Caco-2 (cell line): ENCODE measurements at places on chromosomes 6 and 20.
A peak's percentile ranks its signal among the peaks of the same experiment; 100 is the strongest.

DNA sequence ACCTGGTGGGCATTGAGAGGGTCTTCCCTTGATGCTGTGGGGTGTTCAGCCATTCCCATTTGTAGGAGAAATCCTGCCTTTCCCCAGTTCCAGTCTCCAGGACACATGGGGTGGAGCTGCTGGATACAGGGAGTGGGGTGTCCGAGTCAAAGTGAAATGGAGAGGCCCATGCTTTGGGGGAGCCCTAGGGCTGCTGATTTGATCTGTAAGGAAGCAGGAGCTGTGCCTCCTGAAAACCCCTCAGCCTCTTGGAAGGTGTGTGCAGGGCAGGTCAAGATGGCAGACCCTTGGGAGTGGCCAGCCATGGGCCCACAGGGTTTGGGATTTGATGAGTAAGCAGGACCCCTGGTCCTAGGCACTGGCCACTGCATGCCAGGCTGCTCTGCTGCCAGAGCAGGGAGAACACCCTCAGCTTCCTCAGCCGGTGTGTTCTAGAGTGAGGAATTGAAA lies 82.0 kb downstream of the SERAC1 start:
- no peak for DNase-seq

- peak; percentile 46 for DNase-seq
These were observed 446.0 kb downstream of the QKI start for GRCh38 chr6:163860287-163861081.

GRCh38 chr6:139912735-139913400 lies 538.4 kb upstream of the CITED2 start:
- no peak for DNase-seq

DNA sequence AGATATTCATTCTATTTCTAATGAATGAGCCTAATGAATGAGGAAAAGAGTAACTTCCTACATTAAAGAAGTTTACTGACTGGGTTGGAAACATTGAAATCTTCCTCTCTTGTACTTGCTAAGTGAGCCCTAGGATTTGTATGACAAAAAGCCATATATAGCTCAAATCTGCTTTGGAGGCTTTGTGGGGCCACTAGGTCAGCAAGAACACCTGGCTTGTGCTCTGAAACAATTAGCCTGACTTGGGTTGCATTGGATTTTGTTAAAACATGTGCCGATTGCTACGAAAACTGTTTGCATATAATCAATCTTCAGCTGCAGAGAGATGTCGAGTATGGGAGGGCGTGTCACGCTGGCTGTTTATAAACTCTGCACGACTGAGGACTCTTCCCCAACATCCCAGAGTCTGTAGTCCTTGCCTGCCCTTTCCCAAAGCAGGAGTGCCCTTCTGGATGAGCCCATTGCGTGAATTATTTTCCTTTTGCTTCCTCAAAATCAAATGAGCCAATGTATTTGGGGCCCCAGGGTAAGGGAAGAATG lies 684.8 kb downstream of the DHX35 start:
- DNase-seq, result no peak

- no peak for DNase-seq
These were observed 43.0 kb upstream of the PKHD1 start for GRCh38 chr6:52130440-52130839.

GRCh38 chr6:26743941-26744699 lies 84.6 kb upstream of the ZNF322 start:
- no peak for DNase-seq

GRCh38 chr6:100126790-100127484 lies 132.9 kb upstream of the MCHR2 start:
- no peak for DNase-seq

- no peak for DNase-seq
These were observed 1090.3 kb downstream of the HACE1 start for GRCh38 chr6:103769431-103769830.

DNA sequence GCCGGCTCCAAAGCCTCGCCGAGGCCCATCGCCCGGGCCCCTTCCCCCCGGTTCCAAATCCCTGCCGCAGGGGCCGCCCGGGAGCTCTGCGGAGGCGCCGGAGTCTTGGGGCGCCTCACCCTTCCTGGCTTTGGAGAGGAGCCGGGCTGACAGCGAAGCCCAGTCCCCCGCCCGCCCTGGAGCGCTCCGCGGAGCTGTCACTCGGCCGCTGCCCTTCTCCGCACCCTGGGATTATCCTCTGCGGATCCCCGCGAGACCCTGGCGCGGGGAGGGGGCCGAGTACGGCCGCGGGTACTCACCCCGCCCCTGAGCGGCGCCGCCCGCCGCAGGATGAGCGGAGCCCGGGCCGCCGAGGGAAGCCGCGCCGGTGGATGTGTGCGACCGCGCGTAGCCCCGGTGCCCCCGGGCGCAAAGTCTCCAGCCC lies 343 bp downstream of the SNAP91 start:
- no peak for DNase-seq

DNA sequence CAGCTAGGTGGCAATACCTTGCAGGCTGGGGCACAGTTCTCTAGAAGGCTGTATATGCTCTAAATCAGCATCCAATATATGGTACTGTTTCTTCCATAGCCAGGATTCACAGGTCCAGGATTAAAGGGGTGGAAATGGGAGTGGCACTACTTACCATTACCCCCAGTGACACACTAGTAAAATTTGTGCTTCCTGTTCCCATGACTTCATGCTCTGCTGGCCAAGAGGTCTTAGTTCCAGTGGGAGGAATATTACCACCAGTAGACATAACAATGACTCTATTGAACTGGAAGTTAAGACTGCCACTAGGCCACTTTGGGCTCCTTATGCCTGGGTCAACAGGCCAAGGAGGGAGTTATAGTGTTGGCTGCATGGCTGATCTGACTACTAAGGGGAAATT lies 174.3 kb upstream of the TNFAIP3 start:
- DNase-seq, result no peak

- no peak for DNase-seq
These were observed 134.1 kb upstream of the CEP162 start for GRCh38 chr6:84361372-84362192.

DNA sequence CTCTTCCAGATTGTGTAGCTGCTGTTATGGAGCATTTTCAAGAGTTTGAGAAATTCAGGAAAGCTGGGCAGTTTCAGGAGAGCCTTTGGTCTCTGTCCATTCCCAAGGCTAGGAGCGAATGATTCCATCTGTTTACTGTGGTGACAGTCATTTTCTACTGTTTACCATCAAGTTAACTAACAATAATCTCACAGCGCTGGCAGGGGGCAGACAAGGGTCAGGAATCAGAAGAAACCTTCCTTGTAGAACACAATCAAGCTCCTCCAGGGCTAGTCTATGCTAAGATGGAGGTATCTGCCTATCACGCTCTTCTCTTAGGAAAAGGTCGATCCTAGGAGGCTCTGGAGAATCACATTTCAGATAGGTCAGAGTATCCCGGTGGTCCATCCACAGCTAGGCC lies 293.9 kb downstream of the KIF16B start:
- no peak for DNase-seq

- peak; percentile 30 for DNase-seq
These were observed 861 bp downstream of the PPP1R14C start for GRCh38 chr6:150143516-150144293.

DNA sequence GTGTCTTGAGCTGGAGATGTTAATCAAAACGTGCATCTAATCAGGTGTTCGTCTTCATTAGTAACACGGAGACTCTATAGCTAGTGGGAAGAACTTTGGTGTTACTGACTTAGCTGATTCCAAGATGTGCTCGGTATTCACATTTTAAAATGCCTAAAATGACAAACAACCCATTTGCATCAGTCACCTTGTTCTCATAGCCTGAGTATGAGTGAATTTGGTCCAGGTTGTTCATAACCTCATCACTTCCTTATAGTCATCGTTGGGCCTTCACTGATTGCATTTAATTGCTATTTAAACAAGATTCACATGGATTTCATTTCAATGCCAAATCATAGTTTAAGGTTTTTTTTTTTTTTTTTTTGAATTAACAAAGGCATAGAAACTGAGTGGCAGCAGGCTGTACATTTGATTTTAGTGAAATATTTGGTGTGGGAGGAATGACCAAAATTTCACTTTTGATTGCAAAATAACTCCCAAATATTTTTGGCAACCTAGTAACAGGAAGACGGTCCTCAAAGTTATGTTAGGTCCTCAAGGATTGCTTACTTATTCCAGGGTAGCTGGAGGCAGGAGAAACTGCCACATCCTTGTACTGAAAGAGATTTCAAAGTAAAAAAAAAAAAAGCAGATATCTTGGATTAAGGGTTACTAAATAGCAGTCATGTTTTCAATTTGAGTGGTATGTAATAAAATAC lies 104.7 kb downstream of the JARID2 start:
- DNase-seq, result no peak

GRCh38 chr6:100796049-100796823 lies 84.9 kb downstream of the ASCC3 start:
- peak; percentile 8 for DNase-seq

GRCh38 chr6:134937426-134937825 lies 12.5 kb downstream of the ALDH8A1 start:
- no peak for DNase-seq

DNA sequence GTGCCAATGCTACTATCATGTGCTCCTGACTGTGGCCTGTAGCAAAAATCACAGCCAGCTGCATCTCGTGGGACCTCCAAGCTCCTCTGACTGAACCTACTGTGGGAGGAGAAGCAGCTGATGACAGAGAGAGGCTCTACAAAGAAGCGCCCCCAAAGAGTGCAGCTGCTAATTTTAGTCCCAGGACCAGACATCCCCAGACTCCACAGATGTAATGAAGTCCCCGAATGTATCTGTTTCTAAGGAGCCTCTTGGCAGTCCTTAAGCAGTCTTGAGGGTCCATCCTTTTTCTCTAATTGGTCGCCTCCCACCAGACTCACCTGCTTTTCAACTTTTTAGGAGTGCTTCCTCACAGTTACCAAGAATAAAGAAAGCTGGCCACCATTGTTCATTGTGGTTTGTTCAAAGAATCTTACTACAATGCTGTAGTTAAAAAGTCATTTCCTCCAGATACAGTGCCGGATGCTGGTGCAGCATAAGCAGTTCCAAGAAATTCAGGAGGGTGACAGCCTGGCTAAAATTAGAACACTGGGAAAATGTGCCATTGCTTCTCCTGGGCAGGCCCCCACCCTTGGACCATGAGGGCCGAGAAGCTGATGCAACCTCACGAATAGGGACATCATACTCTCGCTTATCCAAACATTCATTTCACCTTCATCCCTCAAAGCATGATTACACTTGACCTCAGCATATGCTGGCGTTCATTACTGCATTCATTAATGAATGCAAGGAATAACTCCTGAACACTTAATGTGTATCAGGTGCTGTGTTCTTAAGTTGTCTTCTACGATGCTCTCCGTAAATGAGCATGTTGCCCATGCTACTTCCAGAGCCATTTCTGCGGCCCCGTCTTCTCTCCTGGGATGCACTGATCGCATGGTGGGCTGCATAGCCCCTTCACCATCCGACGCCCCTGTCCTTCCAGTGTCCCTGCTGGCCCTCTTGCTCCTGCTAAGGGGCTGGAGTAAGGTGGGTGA lies 66.4 kb downstream of the LY86 start:
- DNase-seq, result no peak

GRCh38 chr6:138037009-138037504 lies 70.2 kb downstream of the PERP start:
- no peak for DNase-seq

DNA sequence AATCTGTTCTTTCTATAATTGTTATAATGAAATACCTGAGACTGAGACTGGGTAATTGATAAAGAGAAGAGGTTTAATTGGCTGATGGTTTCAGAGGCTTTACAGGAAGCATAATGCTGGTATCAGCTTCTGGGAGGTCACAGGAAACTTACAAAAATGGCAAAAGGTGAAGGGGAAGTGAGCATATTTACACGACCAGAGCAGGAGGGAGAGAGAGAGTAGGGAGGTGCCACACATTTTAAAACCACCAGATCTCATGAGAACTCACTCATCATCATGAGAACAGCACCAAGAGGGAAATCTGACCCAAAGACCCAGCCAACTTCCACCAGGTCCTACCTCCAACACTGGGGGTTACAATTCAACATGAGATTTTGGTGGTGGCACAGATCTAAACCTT lies 2.6 kb upstream of the SIRPB1 start:
- DNase-seq, result no peak

GRCh38 chr6:87995461-87995860 lies 52.2 kb upstream of the SPACA1 start:
- DNase-seq, result no peak

GRCh38 chr20:56359212-56360132 lies 698 bp downstream of the FAM210B start:
- peak; percentile 65 for DNase-seq

DNA sequence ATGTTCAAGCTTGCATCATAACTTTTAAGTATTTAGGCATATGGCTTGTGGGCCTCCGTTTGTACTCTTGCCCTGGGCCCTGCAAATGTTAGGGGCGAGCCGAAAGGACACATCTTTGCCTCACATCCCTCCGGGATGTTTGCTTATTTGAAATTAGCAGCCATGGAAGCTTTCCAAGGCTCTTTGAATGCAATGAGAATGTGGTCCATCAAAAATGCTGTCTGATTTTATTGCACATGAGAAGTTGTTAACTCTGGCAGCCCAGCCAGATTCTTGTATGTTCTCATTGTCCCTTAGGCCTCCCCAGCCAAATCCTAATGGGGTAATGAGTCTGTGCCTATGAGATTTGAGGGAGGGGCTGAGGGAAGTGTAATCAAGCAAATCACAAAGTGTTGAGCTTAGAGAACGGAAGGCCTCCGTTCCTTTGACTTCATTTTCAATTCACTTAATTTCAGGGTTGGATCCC lies 261.2 kb upstream of the MARCKS start:
- no peak for DNase-seq

DNA sequence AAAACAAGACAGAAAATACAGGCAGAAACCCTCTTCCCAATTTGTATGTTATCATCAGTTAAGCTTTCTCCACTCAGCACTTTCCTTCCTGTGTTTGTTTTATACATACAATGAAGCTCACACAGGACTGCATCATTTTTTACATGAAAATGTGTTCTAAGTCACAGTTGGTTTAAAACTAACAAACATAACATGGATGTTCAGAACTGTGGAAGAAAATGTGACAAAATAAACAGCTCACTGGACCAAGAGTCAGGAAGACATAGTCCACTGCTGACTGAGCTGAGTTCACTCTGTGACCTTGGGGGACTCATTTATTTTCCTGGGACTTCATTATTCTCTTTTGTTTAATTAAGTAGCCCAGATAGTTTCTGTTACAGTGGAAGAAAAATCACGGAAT lies 331.5 kb downstream of the SYNE1 start:
- DNase-seq, result no peak

DNA sequence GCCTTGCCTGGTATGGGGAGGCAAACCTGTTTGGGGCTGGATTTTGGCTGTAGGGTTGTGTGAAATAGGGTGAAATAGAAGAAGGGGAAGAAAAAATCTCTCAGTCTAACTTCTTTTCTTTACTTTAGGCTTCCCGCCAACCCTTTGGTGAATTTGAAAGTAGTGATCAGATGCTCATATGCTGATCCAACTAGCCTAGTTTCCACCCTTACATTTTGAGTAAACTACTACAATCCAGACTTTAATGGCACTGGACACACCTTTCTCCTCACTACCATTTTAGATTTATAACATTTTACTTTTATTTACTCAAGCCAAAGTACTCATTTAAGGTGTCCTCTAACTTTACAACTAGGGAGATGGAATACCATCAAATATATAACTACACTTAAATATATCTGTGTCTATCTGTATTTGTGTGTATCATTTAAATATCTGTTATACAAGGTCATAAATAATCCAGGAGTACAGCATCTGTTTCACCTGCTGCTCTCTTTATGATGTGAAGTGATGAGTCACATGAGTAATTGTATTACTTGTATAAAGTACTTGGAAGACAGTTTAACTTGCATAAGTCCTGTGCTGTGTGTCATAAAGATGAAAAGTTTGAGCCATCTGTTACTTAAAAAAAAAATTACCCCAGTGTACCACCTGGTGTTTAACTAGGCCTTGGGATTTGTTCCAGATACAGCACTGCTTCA lies 172.1 kb downstream of the CDKAL1 start:
- peak; percentile 23 for DNase-seq

- no peak for DNase-seq
These were observed 6.6 kb downstream of the HTR1B start for GRCh38 chr6:77456531-77457248.
